NCI-H1930 (cell line): ENCODE measurements at places on chromosomes 2 and 18.

DNA sequence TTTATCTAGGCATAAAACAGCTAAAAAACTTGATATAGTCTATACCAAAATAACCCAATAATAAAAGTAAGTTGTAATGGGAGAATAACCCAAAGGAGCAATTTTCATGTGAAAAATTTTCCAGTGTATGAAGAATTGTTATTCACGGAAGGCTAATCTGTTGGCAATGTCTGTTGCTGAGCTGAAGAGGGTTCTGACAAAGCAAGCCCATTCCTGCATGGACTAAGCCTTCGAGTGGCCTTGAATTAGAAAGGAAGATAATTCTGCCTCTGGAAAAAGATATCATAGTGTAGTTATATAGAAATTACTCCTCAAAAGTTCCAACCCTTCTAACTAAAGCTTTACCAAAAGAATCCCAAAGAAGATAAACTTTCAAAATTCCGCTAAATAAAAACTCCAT lies 101.5 kb downstream of the MAP2 start:
- DNase-seq, result no peak

DNA sequence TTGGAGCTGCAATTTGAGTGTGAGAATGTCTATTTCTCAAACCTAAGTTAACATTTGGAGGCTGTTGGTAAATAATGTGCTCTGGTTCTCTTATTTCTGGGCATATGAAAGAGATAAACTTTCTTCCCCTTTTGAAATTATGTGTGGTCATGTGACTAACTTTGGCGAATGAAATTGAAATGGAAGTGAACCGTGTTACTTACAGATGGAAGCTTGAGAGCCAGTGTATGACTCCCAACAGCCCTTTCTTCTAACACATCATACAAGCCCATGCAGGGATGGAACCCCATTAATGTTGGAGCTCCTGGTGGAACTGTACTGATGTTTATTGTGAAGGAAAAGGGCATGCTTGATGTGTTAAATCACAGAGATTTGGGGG lies 725.8 kb downstream of the TSN start:
- DNase-seq, result no peak

DNA sequence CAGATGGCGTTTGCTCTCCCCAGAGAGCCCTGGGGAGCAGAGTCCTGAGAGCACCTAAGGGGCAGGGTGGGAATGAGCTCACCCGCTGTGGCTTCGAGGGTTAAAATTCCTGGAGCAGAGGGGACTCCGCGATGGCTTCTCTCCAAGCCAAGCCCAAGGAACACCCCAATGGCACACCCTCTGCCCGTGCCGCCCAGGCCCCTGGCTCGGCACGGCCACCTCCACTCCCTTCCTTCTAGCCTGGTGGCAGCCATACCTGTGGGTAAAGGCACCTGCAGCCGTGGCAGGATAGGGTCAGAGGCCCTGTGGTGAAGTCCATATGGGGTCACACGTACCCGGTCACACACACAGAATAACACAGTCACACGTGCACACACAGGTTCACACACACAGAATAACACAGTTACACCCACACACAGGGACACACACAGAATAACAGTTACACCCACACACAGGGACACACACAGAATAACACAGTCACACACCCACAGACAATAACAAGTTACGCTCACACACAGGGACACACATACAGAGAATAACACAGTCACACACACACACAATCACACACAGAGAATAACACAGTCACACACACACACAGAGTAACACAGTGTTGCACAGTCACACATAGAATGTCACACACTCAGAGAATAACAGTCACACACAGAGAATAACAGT lies 50.5 kb downstream of the RAMP1 start:
- no peak for DNase-seq

DNA sequence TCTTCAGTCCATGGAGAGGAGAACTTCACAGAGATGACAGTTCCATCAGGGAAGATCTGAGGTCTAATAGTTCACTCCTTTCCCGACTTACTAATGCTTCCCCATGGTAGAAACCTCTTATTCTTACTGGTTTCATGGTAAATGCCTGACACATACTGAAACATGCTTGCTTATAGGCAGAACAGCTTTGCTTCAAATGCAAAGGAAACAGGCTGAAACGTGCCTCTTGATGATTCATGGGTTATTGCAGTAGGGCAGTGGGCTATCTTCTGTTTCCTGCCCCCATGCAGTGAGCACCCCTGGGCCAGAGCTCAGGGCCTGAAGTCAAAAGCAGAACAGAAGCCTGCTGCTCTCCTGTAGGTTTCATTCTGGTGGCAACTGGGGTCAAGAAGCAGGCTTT lies 223.5 kb downstream of the RDH14 start:
- no peak for DNase-seq

DNA sequence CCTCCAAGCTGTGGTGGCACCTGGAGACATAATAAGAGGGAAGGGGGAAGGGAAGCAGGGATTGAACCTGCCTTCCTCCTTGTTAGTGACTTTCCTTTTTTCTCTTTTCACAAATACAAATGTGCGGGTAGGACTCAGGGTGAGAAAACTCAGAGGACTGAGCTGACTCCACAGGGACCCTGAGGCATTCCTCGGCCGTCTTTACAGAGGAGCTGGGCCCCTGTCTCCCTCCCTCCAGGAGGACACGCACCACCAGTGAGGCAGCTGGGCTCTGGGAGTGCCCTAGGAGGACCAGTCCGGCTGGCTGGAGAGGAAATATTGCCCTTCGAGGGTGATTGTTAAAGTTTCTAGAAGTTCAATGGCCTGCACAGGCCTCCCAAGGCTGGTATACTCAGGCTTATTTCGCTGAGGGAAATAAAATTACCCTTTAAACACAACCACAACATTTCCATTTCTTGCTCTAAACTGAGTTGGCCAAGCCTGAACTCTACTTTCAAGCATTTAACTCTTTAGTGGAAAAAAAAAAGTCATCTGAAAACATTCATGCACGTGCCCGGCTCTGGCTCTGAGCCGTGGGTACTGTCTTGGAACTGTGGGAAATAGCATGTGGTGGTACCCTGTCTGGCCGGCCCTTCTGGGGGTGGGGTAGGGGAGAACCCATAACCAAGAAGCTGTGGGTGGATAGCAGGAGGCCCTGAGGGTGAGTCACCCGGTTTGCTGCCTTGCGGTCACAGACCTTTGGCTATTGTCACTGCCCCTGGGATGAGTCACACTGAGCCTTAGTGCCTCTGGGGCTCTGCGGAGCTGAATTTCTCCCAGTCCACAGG lies 116.0 kb downstream of the COPS8 start:
- DNase-seq, result no peak

DNA sequence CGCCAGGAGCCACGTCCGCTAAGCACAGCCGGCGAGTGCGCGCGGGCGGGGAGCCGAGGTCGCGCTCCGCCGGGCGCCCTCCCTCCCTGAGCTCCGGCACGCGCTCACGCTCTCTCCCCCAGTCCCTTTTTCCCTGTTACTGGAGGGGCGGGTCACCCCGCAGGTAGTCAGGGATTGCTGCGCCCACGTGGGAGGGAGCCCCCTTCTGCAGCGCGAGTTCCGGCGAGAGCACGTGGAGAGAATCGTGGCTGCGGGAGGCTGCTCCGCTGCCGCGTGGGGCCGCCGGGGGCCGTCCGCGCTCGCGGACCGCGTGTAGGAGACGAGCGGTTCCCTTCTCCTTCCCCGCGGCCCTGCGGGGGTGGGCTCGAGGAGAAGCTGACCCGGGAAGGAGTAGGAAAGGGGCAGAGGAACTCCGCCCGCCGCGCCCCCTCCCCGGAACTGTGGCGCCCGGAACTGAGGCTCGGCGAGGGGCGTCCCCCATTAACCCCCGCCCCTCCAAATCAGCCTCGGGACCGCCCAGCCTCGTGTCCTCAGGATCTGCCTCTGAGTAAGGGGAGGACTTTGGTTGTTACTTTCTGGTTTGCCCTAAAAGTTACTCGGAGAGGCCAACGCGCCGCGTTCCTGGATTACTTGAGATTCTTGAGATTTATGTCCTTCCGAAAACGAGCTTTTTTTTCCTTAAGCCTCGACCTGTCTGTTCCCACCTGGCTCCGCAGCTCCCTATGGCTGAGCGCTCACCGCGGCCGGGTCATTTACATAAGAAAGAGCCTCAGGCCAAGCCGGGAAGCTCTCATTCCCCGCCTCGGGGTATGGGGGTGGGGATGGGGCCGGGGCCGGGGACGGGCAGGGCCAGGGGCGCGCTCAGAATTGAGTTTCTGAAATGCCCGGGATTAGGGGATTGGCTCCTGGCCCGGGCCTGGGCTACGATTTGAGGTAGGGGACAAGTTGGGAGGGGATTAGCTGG lies 1.1 kb downstream of the HK2 start:
- DNase-seq, result peak; percentile 22

GRCh38 chr18:75428490-75428889 lies 987 bp upstream of the SMIM21 start:
- no peak for DNase-seq

DNA sequence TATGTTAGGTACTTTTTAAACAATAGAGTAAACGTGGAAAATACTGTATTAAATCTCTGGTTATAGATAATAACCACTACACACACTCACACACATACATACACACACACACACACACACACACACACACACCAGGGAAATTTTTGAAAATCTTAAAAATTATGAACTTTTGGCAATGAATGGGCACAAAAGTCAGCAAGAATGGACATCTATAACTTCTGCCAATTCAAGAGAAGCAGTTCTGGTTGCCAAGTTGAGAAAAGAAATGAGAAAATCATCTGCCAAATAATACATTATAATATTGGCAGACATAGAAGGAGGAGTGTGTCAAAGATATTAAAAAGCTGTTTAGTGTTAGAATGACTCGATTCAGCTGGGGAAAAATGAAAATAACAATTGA lies 42.9 kb upstream of the TMEM178A start:
- no peak for DNase-seq

GRCh38 chr2:215693193-215693998 lies 257.5 kb upstream of the FN1 start:
- DNase-seq, result no peak

- peak; percentile 40 for DNase-seq
Observed at GRCh38 chr2:159612255-159612901, 4.0 kb downstream of the BAZ2B start.

- no peak for DNase-seq
Observed at GRCh38 chr2:198757069-198757468, 700.7 kb downstream of the SATB2 start.

GRCh38 chr2:151937966-151938365 lies 109.7 kb upstream of the ARL5A start:
- no peak for DNase-seq

- no peak for DNase-seq
Observed at GRCh38 chr2:64470071-64470470, 16.1 kb downstream of the LGALSL start.

GRCh38 chr2:195659982-195660890 lies 3.2 kb downstream of the SLC39A10 start:
- DNase-seq, result no peak

DNA sequence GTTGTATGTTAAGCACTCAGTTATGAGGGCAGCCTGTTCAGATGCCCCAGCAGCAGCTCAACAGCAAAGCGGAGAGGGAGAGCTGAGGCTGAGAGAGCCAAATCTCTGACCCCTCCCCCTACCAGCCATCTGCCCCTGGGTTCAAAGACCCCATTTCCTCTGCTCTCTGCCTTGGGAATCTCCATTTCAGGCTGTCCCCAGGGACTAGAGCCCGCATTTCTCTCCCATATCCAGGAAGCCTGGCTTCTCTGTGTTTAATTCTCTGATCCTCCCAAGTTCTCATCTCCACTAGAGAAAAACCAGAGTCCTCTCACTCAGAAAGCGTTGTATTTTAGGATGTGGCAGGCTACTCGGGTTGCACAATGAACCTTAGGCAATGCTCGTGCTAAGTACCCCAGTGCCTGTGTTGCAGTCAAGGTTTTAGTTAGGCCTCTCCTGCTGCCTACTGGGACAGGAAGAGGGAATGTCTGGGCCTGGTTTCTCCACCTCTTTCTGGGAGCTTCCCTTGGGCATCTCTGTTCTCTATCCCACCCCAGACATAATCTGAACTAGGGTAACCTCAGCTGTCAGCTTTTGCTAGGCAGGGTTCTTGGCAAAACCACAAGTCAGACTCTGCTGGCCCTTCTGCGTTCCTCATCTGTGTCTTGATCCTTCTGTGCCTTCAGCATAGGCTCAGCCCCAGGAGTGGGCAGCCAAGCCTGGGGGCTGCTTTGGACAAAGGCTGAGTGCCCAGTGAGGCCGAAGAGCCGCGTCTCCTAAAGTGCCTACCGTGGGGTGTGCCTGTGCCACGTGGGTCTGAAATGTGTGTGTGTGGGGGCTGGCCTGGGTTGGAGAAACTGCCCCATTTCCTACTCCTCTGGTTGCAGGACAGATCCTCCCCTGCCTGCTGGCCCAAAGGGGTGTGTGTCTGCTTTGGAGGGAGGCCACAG lies 96.8 kb downstream of the STPG4 start:
- DNase-seq, result no peak

- DNase-seq, result no peak
Observed at GRCh38 chr18:47345291-47345690, 93.8 kb upstream of the SKOR2 start.

- no peak for DNase-seq
Observed at GRCh38 chr2:100733391-100734187, 86.3 kb upstream of the NPAS2 start.

- no peak for DNase-seq
Observed at GRCh38 chr2:79833235-79833878, 320.5 kb downstream of the CTNNA2 start.

DNA sequence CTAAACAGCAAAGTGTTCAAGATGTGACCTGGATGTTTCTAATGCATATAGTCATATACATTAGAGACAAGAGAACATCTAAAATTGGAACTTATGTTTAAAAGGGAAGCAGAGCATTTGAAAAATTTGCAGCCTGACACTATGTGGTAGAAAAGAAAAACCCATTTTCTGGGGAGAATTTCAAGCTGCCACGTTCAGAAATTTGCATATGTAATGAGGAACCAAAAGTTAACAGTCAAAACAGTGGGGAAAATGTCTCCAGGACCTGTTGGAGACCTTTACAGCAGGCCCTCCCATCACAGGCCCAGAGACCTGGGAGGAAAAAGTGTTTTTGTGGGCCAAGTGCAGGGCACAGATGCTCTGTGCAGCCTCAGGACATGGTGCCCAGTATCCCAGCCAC lies 8.2 kb upstream of the TMEM18 start:
- no peak for DNase-seq

DNA sequence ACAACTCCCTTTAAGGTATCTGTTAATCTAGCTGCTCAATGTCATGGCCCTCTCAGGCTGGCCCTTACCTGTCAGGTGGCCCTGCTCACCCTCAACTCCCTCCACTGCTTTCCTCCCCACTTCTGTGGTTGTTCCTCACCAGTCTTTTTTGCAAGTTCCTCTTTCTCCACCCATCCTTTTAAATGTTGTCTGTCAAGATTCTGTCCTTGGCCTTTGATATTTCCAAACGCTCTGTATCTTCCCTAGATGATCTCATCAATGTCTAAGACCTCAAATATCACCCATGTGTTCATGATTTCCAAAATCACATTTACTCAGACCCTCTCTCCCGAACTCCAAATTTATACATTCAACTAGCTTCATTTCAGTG lies 3.5 kb downstream of the PTPN2 start:
- no peak for DNase-seq
